ENCODE measurements at places on chromosomes 5 and 9.

DNA sequence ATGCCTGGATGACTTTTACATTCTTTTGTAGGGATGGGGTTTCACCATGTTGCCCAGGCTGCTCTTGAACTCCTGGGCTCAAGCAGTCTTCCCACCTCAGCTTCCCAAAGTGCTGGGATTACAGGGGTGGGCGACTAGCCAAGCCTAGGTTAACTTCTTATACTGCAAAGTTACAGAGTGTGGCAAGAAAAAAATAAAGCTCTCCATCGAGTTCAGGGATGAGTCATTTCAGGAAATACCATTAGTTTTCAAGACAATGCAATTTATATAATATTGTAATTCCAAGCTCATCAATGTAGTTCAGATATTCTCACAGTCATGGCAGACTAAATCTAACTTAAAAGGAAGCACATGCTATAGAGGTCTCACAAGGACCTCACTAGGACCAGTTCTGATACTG is 11.5 kb upstream of the ABO start:
- ATAC-seq, result no peak

DNA sequence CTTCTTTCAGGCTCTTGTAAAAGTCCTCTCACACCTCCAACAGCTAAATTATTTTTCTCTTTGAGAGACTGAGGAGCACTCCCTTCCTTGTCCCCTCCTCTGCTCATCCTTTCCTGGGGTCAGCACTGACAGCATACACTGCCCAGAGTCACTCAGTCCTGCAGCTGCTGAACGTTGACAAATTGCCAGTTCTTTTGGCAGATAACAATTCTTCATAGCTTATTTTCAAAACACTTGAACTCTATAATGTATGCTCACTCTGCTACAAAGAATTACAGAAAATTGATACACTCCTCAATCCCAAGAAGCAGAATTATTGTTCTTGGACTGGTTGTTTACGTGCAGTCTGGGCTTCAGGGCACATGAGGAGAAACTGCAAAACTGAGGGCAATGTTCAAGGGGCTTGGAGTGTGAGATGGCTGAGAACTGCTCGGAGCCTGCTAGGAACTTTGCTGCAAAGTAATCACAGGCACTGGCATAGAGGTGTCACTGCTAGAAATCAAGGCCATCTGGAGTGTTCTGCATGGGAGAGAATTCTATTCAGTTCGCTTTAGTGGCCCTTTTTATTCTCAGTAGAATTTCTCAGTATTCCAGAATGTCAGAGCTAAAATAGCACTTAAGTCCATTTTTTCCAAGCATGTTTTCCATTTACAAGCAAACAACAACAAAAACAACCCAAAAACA is 96.4 kb upstream of the SPOCK1 start:
- no peak for ATAC-seq

GRCh38 chr5:74954919-74955318 is 88.7 kb upstream of the FAM169A start:
- no peak for ATAC-seq

GRCh38 chr5:106860398-106861044 is 810.2 kb downstream of the EFNA5 start:
- no peak for ATAC-seq

DNA sequence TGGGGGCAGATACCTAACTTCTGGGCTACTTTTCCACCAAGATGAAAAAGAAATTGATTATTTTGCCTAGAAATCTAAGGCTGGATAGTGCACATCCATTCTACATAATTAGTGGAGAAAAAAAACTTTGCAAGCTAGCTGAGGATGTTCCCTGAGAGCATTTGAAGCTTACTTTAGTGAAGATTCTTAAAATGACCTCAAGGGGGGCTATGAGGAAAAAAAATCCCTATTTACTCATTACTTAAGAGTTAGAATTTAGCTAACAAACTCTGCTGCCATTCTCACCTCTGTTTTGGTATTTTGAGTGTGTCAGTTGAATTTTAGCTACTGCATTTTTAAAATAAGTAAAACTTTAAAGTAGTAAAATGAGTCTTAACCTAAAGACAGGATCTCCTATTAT is 9.2 kb upstream of the FGF10 start:
- ATAC-seq, result no peak

DNA sequence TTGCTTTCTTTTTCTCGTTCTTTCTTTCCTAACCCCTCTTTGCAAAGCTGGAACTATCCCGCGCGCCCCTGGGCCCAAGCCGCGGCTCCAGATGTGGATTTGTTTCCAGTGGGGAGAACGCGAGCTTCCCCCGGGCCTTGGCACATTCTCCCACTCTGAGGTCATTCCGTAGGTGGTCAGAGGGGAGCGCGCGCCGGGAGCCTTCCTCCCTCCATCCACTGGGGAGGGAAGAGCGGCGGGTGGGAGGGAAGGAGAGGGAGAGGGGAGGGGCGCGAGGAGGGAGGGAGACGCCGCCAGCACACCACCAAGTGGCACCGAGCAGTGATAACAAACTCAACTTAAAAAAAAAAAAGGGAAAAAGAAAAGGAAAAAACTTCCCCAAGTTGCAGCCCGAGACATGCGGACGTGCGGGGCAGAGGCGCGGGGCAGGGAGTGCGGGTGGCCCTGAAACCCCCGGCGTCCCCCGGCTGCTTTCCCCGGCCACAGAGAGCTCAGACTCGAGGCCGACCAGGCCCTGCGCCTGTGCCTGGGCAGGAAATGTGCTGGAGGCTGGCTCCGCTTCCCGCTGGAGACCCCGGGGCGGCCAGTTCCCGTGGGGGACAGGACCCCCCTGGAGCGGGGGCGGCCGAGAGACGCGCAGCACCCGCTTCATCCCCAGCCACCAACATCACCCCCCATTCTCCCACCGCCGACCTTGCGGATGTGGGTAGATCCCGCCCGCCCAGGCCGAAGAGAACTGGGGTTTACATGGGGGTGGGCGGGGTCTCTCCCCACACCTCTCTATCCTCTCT is 3.1 kb downstream of the IER5L start:
- no peak for ATAC-seq

DNA sequence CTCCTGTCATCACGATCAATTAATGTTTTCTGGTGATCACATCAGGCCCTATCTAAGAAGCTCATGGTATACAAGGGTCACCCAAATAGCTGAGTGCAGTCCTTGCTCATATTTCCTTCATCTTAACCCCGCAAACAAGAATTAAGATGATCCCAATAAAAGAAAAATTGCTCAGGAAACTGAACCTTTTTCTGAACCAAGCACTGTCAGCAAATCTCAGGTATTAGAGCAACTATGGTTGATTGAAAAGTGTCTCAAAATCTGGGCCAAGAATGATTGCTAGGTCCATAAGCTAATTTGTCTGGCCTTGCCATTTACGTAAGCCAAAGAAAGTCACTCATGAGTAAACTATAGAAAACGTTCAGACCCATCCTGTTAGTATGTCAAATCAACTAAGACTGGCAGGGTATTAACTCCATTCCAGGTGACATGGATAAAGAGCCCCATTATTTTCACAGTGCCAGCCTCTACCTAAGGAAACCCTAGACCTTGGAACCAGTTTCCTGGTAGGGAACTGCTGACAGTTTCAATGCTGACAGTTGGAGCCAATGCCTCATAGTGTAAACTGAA is 209.3 kb downstream of the DEPDC1B start:
- ATAC-seq, result no peak

- no peak for ATAC-seq
These were observed 66.6 kb upstream of the CTNNA1 start for GRCh38 chr5:138686668-138687067.

DNA sequence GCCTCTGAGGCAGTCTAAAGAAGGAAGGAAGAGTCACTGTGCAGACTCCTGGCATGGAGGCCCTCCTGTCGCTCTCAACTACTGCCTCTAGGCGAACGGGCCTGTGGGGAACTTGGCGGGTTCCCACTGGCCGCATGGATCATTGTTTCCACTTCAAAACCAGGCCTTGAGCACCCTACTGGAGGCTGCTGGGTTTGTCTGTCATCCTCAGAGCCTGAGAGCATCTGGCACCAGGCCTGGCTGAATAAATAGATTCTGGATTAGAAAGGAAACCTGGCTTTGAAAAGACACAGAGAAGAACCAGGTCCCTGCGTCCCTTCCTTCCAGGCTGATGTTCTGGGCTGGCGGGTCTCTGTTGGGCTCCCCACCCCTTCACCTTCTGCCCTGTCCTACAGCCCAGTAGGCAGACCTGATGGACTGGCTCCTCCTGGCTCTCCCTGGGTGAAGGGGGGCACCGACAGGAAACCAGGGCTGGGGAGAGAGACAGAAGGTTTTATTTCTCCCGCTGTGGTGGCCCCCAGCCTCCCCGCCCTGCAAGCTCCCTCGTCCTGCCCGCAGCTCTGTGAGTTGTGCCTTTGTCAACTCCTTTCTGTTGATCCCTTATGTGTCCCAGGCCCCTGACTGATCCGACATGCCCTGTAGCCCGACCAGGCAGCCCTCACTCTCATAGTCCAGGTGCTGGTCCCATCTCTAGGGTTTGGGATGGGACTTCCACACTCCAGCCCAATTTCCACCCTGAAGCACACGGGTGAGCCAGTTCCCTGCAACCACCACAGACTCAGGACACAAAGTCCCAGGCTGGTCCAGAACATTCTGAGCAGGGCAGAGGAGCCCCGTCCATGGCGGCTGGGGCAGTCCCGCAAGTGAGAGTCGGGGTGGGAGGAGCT is 50.1 kb downstream of the ADAMTS2 start:
- ATAC-seq, result no peak

DNA sequence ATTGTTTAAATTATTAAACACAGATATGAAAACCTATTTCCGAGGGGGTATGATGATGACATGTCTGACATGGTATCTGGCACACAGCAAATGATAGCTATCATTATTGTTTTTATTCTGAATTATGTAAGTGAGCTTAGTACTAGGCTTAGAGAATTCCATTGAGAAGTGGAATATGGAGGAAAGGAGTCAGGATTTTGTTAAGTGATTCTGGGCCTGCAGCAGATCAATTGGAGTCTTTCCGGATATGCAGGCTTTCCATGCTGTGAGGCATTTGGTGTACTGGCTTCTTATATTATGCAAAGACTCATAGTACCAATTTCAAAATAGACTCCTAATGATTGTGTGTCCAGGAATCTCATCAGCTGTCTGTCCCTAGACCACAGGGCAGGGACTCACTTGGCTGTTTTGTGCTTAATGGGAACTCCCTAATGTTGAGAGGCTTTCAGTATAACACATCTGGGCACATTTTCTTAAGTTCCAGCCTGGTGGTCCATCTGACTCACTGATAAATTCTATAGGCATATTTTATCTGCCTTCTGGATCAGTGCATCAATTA is 180.0 kb upstream of the KLF9 start:
- no peak for ATAC-seq

GRCh38 chr5:172451771-172452197 is 2.5 kb downstream of the SH3PXD2B start:
- no peak for ATAC-seq

DNA sequence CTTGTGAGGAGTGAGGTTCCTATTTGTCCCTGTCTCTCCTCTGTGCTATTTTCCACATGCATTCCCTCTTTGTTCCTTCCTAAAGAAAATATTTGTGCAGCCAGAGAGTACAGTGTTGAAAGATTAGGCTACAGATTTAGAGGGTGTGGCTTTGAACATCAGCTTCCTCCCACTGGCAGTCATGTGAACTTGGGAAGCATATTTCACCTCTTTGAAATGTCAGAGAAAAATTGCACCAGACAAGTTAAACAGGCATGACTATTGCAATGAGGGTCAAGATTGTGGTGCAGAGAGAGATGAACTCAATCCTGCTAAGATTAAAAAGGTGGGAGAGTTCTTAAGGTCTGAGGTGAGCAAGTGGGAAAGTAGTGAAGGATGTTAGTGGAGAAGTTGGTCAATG is 641.0 kb downstream of the DNAH5 start:
- no peak for ATAC-seq

GRCh38 chr9:99465231-99465907 is 243.3 kb downstream of the SEC61B start:
- no peak for ATAC-seq

DNA sequence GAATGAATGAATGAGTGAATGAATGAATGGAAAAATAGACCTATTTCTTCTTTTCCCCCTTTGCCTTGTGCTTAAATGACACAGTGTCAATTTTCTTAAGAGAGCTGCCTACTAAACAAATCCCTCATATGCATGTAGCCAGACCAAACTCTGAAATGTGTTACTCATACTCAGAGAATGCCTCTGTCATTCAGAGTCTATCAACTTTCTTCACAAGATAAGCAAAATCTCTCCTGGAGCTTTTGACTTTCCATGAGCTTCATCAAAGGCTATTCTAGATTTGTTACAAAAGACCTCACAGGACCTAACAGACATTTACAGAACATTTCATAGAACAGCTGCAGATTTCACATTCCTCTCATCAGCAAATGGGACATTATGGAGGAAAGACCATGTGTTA is 275.7 kb upstream of the MSX2 start:
- ATAC-seq, result no peak

DNA sequence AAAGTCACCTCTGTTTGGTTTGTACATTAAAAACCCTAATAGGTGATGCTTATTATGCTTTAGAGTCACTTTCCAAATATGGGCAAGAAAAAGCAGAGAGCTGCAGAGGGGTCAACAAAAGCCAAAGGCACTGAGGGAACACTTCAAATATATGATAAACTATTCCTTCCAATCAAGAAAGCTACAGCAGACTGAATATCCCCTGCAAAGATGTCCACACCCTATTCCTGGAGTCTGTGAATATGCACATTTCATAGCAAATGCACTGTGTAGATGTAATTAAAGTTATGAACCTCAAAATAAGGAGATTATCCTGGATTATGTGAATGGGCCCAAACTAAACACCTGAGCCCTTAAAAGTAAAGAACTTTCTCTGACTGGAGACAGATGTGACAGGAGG is 74.3 kb downstream of the ABCA1 start:
- no peak for ATAC-seq

All from activated CD4-positive, CD25-positive, alpha-beta regulatory T cell treated with anti-CD3 and anti-CD28 coated beads, Interleukin-2, amount 50 U/mL, for 24 hours (primary cell).